NCI-H510A (cell line): ENCODE measurements at places on chromosomes 4 and X.

DNA sequence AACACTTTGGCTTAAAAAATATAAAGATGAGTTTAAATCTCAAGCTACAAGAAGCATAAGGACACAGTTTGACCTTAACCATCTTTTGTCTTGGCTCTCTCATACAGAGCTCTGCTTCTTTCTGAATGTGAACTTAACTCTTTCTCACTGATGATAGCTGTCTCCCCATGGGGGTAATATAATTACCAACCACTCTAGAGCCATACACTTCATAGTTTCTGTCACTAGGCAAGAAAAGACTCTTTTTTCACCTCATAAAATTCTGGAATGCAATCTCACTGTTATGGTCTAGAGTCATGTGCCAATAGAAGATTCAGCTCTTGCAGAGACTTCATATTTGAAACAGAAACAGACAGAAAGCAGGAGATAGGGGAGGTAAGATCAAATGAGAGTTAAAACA, 481.7 kb upstream of the AGA start:
- DNase-seq, result no peak

GRCh38 chr4:45477311-45477733, 646.5 kb downstream of the GABRG1 start:
- DNase-seq, result no peak

GRCh38 chr4:62250100-62250499, 1050.0 kb downstream of the ADGRL3 start:
- DNase-seq, result no peak

GRCh38 chr4:6912441-6912840, 2.8 kb downstream of the TBC1D14 start:
- DNase-seq, result no peak

DNA sequence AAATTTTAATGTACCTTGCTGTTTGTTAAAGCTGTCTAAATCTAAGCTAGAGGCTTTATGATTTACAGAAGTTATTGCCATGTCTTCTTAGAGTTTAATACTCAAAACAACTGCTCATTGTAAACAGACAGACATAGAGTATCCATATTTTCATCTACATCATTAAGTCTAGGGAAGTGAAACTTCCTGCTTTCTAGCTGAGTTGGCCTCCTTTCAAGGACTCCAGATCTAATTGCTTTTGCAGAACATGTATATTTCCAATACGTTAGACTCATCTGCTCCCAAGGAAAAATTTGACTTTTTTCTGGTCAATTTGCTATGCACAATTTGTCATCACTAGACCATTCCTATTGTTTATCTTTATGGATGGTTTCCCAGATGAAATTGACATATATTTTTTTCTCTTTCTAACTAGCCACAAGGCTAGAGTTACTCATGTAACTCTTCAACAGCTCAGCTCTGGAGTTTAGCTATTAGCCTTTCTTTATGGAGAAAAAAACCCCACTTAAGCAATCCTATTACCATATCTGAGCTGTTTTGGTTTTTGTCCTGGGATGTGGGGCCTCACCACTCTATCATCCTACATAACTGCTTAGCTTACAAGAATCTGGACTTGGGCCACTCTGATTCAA, 122.9 kb downstream of the PPA2 start:
- no peak for DNase-seq

GRCh38 chrX:36543499-36543898, 464.7 kb upstream of the FAM47C start:
- peak; percentile 16 for DNase-seq

- no peak for DNase-seq
Measured at GRCh38 chr4:147786031-147786430, 54.1 kb downstream of the ARHGAP10 start.
